ENCODE measurements at places on chromosomes 16 and 17. TPM values are rescaled to one million over a fixed set of nuclear protein-coding genes. Genes with fewer than 3 reads are reported as not detected.

Gene KLHDC4
- total RNA-seq: 83.3 TPM

Gene FSCN2
- 0.50 TPM for total RNA-seq

Gene HSPB9
- 0.13 TPM for total RNA-seq

Gene IKZF3
- 92.3 TPM for total RNA-seq

Gene CDRT15L2
- not detected for total RNA-seq

Gene DNASE1L2
- total RNA-seq: 1.4 TPM

Gene SMTNL2
- total RNA-seq: not detected

Gene ATAD5
- total RNA-seq: 32.1 TPM

Gene MT4
- total RNA-seq: not detected

Gene KCNG4
- total RNA-seq: not detected

Gene HS3ST2
- not detected for total RNA-seq

Gene NT5M
- 7.0 TPM for total RNA-seq

Gene BICDL2
- total RNA-seq: 0.17 TPM

Gene RANGRF
- total RNA-seq: 65.8 TPM

Gene KLHL36
- total RNA-seq: 35.0 TPM

Data from activated CD8-positive, alpha-beta memory T cell treated with anti-CD3 and anti-CD28 coated beads for 36 hours (primary cell).